Fibroblast of mammary gland (primary cell): ENCODE measurements at places on chromosomes 5 and 9.

DNA sequence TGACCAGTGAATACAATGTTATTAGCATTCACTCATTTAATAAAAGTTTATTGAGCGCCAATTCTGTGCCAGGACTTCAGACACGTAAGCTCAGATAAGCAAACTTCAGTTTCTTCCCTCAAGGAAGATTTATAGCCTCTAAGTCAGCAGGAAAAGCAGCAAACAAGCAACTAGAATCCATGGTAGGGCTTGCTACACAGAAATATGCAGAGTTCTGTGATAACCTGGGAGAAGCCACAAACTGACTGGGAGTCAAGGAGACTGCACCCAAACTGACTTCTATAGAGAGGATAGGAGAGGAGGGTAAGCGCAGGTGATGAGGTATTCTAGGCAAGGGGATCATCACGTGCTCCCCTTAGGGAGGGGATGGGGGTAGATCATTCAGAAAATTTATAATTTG lies 1.4 kb upstream of the OGN start:
- DNase-seq, result no peak

DNA sequence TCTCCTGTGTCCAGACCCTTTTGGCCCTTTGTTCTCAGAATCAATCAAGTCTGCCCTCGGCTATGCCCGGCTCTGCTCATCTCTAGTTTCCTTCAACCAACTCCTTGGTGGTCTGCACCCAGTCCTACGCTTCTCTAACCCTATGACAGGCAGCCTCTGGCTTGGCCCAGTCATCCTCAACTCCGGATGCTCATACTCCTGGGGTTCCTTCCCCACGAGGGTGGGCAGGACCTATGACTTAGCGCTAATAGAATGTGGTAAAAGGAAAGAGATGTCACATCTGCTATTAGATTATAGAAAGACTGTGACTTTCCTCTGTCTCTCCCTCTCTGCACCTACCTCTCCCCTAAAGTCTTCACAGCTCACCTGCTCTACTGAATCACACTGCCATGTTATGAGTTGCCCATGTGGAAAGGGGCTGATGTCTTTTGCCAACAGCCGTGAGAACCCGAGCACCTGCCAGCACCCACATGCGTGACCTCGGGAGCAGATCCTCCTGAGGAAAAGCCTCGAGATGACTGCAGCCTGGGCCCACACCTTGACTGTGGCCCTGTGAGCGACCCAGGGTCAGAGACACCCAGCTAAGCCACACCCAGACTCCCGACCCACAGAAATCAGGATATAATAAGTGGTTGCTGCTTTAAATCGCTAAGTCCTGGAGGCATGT lies 334.9 kb downstream of the GADD45G start:
- no peak for DNase-seq

GRCh38 chr5:140145818-140146522 lies 20.2 kb downstream of the IGIP start:
- peak; percentile 56 for DNase-seq

- no peak for DNase-seq
Measured at GRCh38 chr5:133779828-133780475, 167.6 kb upstream of the FSTL4 start.

GRCh38 chr5:15510831-15511230 lies 10.9 kb downstream of the FBXL7 start:
- peak; percentile 34 for DNase-seq
